ENCODE measurements at places on chromosomes 7 and 10. TPM values are rescaled to one million over a fixed set of nuclear protein-coding genes. Genes with fewer than 3 reads are reported as not detected.

ENKUR gene
- not detected for total RNA-seq

GRCh38 chr10:72124989-72125388, 36.6 kb upstream of the SPOCK2 start:
- no peak for DNase-seq

GRCh38 chr10:69097729-69098128, 9.8 kb downstream of the SRGN start:
- DNase-seq = no peak

- peak; percentile 66 for DNase-seq
Measured at GRCh38 chr10:112389271-112389822, 15.4 kb downstream of the ACSL5 start.

GRCh38 chr10:52486840-52487611, 172.9 kb downstream of the DKK1 start:
- no peak for DNase-seq

- DNase-seq = no peak
Measured at GRCh38 chr7:53246957-53247356, 211.5 kb downstream of the POM121L12 start.

DNA sequence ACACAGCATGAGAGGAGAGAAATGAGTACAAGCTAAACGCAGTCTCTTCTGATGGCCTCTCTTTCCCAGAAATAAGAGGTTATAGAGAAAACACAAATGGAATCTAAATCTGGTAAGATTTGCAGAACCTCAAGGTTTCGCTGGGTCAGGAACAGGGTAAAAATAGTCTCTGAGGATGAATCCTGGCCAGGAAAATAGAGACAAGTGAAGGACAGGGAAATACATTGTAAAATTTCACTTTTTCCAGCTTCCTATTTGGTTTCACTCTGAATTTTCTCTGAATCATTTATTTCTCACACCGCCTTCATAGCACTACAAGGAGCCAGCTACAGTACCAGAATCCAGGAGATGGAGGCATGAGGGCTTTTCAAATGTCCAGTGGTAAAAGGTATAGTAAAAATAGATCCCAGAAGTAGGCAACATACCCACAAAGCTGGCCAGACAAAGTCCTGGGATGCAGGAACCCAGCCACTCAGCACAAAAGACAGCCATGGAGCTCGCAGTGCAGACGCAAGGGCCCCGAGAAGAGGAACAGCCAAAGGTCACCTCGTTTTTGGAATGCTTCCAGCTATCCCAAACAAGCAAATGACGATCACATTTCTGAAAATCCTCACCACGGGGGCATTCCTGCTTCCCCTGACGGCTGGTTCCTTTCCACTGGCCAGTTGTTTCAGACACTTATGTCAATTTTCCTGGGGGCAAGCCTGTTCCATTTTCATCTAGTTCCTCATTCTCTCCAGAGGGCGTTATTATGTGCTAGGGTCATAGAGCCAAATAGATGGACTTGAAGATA, 21.5 kb upstream of the IKZF1 start:
- no peak for DNase-seq

Data from CD4-positive, alpha-beta T cell (primary cell).